ENCODE measurements at places on chromosomes 11 and 22.

- DNase-seq, result no peak
Observed at GRCh38 chr22:25698978-25699377, 43.0 kb upstream of the MYO18B start.

GRCh38 chr11:27462543-27462942, 10.0 kb downstream of the LGR4 start:
- DNase-seq, result no peak

- no peak for DNase-seq
Observed at GRCh38 chr11:116376547-116376946, 396.2 kb downstream of the BUD13 start.

DNA sequence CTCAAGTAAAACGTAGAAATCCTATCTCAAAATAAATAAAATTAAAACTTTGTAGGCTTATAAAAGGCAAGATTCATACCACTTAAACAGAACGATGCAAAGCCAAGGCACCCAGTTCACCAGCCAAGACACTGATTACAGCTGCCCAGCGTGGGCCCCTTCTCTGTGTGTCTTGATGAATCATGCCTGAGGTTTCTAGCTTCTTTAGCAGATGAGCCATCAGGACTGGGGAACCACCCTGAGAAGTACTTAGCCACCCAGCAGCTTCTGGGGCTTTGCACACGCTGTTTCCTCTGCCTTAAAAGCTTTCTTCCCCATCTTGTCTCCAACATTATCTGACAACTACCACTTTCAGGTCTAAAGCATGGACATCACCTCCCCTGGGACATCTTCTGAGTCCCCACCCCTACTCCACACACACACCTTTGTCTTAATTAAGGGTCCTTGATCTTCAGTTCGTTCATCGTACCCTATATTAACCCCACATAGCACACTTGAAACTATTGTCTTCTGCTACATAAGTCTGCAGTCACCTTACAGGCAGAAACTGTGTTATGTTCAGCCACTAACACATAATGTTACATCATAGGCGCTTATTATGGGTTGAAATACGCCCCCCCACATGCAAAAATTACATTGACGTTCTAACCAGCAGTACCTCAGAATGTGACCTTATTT, 8.7 kb upstream of the LAYN start:
- no peak for DNase-seq
